Renal pelvis (tissue), 12 donors: ENCODE measurements at places on chromosomes 13 and 19. TPM values are rescaled to one million over a fixed set of nuclear protein-coding genes. Genes with fewer than 3 reads are reported as not detected.

DNA sequence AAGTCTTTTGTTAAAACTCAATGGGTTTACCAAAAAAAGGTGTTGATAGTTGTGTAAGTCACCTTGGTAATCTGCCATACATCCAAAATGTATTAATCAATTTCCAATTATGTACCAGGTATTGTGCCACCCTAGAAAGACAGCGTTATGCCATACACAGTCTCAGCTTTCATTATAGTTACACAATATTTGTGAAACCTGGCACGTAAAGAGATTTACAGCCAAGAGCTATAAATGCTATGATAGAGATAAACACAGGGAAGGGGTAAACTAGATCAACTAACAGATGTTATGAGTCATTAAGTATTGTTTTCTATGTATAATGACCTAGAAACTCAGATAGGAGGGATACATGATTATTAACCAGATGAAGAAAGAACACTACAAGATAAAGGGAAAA lies 725.6 kb upstream of the SLITRK5 start:
- no peak for DNase-seq

Gene FBXO17
- 106 TPM for polyA plus RNA-seq

- no peak for DNase-seq
These were observed 16.0 kb upstream of the QTRT1 start for GRCh38 chr19:10685210-10685609.

Gene HSH2D
- 0.88 TPM for polyA plus RNA-seq

Gene KIR3DL2
- not detected for polyA plus RNA-seq

Gene STOML3
- not detected for polyA plus RNA-seq

Gene SIGLEC12
- polyA plus RNA-seq: 0.13 TPM

Gene MEDAG
- polyA plus RNA-seq: 1.0 TPM

- no peak for DNase-seq
These were observed 49.2 kb downstream of the STOML3 start for GRCh38 chr13:38941353-38941945.

Gene ZNF836
- 18.9 TPM for polyA plus RNA-seq

DNA sequence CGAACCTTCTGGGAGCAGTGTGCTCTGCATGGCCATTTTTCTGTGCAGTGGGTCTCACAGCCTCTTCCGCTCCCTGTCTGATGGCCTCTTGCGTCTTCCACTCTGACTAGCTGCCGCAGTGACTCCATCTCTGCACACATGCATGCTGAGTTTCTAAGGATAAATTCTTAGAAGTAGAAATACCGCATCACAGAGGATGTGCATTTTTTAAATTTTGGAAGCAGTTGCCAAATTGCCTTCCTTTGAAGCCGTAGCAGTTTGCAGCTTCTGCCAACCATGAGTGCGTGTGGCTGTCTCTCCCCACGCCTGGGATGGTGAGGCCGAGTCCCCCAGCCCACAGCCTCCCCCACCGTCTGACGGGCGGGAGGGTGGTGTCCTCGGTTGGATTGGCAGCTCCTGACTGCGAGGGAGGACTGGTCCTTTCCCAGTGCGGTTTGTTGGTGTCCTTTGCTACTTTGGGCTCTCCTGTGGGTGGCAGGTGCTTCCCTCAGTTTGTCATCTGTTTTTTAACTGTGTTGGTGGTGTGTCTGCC lies 9.8 kb downstream of the FZR1 start:
- no peak for DNase-seq

DNA sequence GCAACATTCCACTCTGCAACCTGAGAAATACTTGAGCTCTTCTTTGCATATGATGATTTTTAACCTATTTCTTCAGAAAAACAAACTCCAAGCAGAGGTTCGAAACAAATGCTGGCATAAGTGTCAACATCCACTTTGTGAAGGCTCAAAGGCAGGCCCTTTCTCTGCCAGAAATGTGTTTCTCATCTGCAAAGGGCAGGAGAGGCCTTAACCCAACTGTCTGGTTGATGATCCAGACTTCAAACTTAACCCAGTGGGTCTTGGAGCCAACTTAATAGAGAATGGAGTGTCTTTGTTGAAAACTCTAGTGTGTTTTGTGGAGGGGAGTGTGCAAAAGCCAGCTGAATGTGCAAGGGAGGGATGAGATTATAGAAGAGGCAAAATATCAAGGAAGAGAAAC lies 28.3 kb upstream of the ZNF507 start:
- no peak for DNase-seq

Gene PPM1N
- polyA plus RNA-seq: 0.56 TPM

- no peak for DNase-seq
These were observed 2.7 kb upstream of the RPS16 start for GRCh38 chr19:39438270-39438934.

GRCh38 chr19:50817941-50818858 lies 5.4 kb downstream of the KLK1 start:
- no peak for DNase-seq

DNA sequence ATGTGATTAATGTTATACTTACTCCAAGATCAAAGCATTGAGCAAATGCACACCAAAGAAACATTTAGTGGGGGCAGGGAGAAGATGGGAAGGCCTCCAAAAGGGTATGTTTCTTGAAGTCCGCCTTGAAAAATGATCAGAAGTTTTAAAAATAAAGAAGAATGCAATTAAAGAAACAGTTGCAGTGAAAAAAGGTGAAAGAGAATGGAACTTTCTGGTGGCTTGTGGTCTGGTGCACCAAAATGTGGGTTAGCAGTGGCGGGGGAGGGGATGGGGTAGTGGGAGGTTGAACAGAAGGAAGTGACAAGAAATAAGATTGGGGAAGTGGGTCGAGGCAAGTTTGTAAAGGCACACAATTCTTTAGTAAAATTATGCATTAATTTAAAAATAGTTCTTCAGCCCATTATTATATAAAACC lies 2.5 kb downstream of the LCP1 start:
- DNase-seq: no peak

GRCh38 chr19:30488191-30488590 lies 116.0 kb downstream of the ZNF536 start:
- no peak for DNase-seq

DNA sequence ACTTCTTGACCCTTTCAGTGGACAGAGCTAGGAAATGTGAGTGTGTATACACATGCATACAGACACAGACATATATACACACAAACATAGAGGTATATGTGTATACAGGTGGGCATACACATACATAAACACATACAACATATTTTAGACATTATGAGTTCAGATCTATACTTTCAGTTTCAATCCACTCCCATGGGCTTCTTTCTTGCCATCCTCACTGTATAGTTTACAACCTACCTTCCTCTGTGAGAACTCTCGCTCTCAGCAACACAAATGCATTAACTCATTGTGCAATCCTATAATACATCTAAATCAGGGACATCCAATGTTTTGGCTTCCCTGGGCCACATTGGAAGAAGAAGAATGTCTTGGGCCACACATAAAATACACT lies 21.2 kb upstream of the SCEL start:
- no peak for DNase-seq

DNA sequence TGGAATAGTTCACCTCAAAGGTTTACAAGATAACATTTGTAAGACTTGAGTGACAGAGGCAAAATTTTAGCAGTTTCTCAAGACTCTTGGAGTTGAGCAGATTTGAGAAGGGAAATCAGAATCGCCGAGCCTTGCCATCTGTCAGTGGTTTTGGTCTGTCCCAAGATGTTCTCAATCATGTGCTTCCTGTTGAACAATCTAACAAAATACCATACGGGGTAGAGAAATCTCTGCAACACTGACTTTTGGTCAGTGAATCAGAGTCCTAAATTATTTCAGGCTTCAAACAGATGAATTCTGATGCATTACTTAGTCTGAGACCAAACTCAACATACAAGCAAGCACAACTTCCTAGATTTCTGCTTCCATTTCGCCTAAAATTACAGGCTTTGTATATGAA lies 3.8 kb downstream of the KCTD12 start:
- no peak for DNase-seq
